ENCODE measurements at places on chromosomes 2 and 18.

DNA sequence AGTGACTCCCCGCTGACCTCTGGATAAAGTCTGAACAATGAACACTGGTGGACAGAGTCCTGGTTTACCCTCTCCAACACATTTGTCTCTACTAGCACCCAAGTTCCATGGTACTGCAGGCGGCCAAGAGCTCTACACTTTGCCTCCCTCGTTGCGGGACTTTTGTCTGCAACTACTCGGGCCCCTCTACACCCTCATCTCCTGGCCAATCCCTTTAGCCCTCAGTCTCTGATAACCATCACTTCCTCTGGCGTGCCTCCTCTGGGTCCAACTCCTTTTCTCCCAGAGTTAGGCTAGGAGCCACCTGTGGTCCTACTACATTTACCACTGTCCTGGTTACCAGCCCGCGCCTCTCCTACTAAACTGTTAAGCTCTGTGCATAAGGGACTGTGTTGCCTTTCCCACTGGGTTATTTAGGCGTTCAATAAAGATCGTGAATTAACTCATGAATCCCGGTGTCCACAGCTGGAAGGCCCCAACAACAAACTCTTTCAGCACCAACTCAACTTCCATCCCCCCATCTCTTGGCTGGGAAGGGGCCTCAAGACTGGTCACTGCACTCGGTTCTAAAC lies 757 bp downstream of the HDHD2 start:
- DNase-seq, result no peak

DNA sequence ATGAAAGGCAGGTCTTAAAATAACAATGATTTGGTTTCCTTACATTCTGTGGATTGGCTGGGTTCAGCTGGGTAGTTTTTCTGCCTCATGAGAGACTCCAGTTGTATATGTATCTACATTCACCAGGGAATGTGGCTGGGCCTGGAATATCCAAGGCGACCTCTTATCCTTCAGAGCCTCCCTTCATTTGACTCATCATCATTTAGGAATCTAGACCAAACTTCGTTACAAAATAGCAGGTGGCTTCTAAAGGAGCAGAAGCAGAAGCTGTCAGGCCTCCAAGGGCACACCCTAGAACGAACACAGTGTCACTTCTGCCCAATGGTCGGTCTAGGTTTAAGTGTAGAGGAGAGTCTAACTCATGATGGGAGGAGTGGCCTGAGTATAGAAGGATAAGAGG lies 204.2 kb downstream of the EN1 start:
- no peak for DNase-seq

GRCh38 chr2:185894223-185894622 lies 155.6 kb downstream of the FSIP2 start:
- DNase-seq, result no peak

GRCh38 chr2:233990261-233990798 lies 60.2 kb upstream of the SPP2 start:
- no peak for DNase-seq

GRCh38 chr2:170679607-170680079 lies 35.5 kb upstream of the SP5 start:
- DNase-seq, result no peak

GRCh38 chr2:38261569-38262068 lies 115.5 kb downstream of the ATL2 start:
- DNase-seq, result no peak

DNA sequence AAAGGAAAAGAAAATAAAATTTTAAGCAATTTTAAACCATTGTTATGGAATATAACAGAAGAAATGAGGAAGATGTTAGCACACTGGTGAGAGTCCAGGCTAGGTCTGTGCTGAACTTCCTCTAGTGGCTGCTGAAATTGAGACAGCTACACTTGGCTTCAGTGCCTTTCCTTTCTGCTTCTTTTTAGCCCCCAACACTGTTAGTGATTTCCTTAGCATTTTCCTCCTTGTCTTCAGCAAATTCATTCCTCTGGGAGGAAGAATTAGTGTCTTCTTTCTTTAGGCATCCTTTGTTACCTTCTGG lies 47.6 kb downstream of the ITGAV start:
- DNase-seq, result no peak

DNA sequence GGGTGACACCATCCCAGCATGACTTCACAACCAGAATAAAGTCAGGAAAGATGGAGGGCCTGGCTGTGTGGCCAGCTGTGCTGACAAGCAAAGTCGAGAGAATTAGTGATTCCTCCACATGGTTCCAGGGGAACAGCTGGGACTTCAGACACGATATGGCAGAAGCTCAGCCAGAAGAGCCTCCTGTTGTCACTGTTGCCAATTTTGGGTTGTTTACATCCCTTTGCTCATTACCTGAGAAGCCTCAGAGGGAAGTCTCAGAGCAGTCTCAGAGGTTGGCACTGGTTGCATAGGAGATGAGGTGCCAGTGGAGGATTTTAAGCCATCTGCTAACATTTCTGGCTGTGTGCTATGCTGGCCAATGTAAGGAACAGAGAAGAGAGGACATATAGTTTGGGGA lies 16.0 kb downstream of the LINC00305 start:
- DNase-seq, result no peak

DNA sequence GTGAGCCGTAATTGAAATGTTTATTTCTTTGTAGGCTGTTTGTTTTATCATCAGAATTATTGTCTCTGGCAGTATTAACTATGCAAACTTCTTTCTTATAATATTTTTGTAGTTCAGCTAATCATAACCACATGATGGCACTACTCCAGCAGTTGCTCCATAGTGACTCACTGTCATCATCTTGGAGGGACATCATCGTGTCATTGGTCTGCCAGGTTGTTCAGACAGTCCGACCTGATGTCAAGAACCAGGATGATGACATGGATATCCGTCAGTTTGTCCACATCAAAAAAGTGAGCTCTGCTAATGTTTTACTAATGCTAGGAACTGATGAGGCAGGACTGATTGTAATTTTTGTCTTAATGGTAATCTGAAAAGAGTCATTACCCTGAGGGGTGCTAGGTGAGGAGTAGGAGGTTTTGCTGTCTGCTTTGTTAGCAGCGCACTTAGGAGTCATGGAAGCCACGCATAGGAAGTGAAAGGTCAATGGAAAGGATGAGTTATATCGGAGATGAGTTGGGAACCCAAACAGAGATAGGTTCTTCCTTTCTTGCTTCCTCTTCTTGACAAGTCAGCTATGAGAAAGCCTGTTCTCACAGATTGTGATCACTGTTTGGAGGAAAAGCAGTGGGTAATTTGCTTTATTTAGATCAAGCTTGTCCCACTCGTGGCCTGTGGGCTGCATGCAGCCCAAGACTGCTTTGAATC lies 49.2 kb downstream of the PIKFYVE start:
- DNase-seq, result no peak

- DNase-seq, result no peak
Measured at GRCh38 chr18:48138660-48139430, 208.4 kb upstream of the SMAD2 start.

DNA sequence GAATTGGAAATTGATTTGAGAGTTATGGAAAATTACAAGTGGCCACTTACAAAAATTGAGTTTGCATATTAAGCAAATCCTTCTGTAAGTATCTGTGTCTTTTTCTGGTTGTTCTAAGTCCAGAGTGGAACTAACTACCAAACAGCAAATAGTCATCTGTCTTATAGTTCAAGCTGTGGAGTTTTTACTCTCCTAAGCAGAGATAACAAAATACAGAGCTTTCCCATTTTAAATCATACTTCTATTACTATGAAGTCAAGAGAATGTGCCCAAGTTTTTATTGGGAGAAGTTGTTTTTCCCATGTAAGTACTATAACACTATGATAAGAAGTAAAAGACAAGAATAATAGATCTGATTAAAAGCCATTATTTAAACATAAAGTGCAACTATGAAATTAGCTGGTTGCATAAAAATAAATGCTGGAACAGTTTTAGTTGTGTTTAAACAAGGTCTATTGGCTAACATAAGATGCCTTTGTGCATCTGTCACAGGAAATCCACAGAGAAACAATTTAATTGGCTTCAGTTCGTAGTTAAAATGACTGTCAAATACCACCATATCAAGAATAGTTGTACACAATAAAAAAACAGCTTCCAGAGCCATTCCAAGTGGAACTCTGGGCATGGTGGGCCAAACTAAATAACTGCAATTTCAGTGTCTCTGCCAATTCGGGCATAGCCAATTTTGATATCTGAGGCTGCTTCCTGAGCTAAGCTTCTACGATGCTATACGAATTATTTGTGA lies 1467.4 kb upstream of the NXPH2 start:
- DNase-seq, result no peak

DNA sequence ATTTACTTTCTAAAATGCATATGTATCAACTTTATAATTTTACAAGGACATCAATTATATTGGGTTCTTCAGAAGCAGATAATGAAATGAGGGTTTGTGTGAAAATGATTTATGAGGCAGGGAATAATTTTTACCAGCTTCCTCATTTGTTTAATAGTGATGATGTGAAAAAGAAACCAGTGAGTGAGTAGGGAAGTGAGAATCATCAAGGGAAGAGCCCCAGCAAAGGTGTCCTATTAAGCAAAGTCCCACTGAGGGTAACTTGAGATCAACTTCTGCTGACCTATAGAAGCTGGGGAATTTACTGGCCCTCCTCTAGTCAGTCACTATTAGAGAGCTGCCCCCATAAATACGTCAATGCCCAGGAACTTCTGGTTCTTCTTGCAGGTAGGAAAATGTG lies 266.8 kb upstream of the LYPD1 start:
- no peak for DNase-seq

DNA sequence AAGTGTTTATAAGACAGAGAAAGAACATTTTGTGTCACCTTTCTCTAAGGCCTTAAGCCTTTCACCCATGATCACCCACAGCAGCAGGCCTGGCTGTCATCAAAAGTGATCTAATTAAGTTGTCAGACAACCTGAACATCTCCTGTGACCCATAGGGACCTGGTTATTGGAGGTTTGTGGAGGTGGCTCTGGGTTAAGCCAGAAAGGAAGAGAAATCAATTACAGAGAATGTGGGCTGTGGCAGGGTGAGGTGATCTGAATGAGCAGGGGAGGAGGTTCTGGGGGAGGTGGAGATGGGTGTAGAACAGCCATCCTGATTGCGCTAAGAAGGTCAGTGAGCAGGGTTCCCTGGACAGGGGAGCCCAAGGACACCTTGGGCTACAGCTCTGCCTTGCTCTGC lies 170.8 kb downstream of the FSHR start:
- DNase-seq, result no peak

GRCh38 chr18:67476585-67476984 lies 39.9 kb downstream of the DSEL start:
- DNase-seq, result no peak

GRCh38 chr2:55223958-55224760 lies 7.9 kb downstream of the CLHC1 start:
- no peak for DNase-seq

GRCh38 chr2:224293976-224294375 lies 107.9 kb downstream of the FAM124B start:
- DNase-seq, result no peak

- DNase-seq, result no peak
Measured at GRCh38 chr18:45163871-45164270, 451.4 kb upstream of the SLC14A2 start.

GRCh38 chr18:23710068-23710527 lies 20.8 kb downstream of the LAMA3 start:
- no peak for DNase-seq

GRCh38 chr18:45774065-45774521 lies 50.1 kb downstream of the SLC14A1 start:
- no peak for DNase-seq

GRCh38 chr2:3449936-3450335 lies 69.4 kb downstream of the ADI1 start:
- no peak for DNase-seq

DNA sequence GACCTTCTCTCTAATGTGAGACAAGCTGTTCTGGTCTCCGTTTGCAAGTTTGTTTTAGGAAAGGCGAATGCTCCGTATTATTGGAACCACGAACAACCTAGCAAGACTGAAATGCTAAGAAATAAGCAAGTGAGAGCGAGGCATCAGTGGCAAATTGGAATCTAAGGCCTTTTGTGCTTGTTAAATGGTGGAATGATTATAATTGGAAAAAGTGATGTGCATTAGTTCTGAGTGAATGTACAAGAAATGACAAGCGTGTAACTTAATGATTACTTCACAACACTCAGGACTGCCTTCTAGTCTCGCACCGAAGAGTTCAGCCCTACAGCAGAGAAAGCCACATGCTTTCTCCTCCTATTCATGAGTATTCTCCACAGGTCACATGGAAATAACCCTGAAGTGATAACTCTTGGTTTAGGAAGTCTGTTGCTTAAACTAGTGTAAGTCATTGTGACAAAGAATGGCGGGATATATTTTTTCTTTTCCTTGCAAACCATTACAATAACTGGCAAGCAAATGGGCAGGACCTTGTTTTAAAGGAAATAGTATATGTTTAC lies 392.2 kb upstream of the FIGN start:
- DNase-seq, result no peak

DNA sequence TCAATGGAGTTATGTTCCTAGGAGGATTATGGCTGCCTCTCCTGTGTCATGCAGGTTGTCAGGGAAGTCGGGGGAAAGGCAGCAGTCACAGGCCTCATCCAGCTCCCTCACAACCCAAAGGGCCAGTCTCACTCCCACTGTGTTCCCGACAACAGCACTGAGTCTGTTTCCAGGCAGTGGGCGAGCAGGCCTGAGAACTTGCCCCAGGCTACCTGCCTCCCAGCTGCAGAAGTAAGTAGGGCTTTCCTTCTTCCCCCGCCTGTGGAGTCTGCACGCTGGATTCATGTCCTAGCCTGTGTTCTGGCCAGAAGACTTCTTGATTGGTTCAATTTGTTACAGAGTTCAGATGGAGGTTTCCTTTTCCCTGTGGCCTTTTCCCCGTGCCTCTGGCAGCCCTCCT lies 8.2 kb upstream of the ZNF638 start:
- no peak for DNase-seq

GRCh38 chr2:1796232-1796930 lies 52.1 kb upstream of the PXDN start:
- DNase-seq, result no peak

DNA sequence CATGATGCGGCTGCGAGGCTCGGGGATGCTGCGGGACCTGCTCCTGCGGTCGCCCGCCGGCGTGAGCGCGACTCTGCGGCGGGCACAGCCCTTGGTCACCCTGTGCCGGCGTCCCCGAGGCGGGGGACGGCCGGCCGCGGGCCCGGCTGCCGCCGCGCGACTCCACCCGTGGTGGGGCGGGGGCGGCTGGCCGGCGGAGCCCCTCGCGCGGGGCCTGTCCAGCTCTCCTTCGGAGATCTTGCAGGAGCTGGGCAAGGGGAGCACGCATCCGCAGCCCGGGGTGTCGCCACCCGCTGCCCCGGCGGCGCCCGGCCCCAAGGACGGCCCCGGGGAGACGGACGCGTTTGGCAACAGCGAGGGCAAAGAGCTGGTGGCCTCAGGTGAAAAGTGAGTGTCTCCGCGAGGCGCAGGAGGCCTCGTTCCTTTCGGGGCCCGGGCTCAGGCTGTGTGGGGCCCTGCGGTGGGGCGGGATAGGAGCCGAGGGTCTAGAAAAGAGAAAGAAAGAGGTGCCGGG lies 520 bp downstream of the GLS start:
- no peak for DNase-seq

DNA sequence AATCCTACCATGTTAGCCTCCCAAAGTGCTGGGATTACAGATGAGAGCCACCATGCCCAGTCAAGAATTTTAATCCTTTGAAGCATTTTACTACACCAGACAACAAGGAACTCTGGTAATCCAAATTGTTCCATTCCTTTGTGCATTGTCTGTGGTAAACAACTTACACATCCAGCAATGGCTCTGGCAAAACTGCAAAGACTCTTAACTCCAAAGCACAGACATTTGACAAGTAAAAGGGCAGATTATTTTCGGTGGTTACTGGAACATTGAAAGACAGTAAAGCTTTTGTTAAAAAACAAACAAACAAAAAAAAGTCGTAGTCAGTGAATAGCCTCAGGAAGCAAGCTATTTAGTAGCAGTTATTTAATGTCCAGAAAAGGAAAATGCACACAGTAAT lies 33.2 kb upstream of the RMND5A start:
- no peak for DNase-seq

- DNase-seq, result no peak
Measured at GRCh38 chr18:4142876-4143275, 312.2 kb downstream of the DLGAP1 start.

Measured in forelimb muscle (tissue), 1 donor.